Renal pelvis (tissue), 12 donors: ENCODE measurements at places on chromosomes 13 and 19. TPM values are rescaled to one million over a fixed set of nuclear protein-coding genes. Genes with fewer than 3 reads are reported as not detected.
A peak's percentile ranks its signal among the peaks of the same experiment; 100 is the strongest.

DNA sequence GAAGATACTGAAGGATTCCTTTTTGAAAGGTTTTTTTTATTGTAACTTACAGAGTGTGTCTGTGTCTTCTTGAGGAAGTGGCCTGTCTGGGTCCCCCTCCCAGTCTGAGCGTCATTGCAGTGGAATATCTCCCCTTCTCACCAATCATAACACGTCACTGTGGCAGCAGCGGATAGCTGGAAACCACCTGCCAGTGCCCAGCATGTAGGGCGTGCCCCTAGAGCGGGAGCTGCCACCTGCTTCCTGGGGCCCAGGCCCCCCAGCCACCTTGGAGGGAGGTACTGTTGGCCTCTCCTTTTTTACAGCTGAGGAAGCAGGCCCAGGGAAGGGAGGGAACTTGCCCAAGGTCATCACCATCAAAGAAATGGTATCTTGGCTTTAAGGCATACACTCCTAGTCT lies 4.6 kb upstream of the DNM2 start:
- DNase-seq = no peak

GRCh38 chr19:41811036-41811435 lies 14.6 kb downstream of the CEACAM3 start:
- no peak for DNase-seq

DNA sequence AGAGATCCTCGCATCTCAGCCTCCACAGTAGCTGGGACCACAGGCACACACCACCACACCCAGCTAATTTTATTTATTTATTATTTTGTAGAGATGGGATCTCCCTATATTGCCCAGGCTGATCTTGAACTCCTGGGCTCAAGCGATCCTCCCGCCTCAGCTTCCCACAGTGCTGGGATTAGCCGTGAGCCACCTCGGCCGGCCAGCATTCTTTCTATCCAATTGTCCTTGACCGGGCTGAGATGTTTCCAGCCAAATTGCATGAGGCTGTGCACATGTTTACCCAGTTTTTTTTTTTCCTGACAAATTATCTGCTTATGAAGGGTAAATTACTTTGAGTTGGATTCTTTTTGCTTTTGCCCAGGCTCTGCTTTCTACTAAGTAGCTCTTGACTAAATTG lies 28.2 kb downstream of the UNC13A start:
- no peak for DNase-seq

DNA sequence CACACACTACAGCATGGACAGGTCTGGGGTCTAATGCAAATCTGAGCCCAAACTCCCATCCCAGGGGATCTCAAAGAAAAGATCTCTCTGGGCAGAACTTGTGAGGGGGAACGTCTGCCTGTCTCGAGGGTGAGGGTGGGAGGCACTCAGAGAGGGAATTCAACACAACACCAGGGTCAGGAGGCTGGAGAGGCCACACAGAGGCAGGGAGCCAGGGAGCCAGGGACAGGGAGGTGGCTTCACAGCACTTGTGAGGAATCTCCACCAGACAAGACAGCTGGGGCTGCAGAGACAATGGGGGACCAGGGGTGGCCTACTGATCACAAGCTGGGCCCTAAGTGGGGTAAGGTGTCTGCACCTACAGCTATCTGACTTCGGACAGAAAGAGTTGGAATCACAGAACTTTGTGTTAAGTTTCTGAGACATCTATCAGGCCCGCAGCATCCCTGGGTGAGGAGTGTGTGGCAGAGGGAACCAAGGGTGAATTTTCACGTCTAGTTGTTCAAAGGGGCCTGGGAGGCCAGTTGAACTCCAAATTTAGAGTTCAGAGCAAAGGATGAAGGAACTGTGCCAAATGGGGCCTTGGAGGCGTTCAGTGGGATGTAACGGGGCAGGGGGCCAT lies 12.7 kb upstream of the AKAP8L start:
- DNase-seq = no peak

- DNase-seq = no peak
These were observed at the start of gene CD22 for GRCh38 chr19:35328851-35329285. CD22 (plus strand) TSS chr19:35329187; CDS start chr19:35332041, 2,854 bp downstream.

GRCh38 chr19:58385313-58385890 lies 1.7 kb upstream of the RPS5 start:
- DNase-seq = no peak

GRCh38 chr13:44136696-44137268 lies 236.8 kb upstream of the SERP2 start:
- no peak for DNase-seq

GRCh38 chr19:49413348-49413747 lies 9.9 kb downstream of the PTH2 start:
- peak; percentile 86 for DNase-seq

Gene SYNGR4
- 0.88 TPM for polyA plus RNA-seq

Gene CATSPERD
- polyA plus RNA-seq = not detected

Gene ERICH4
- 6.0 TPM for polyA plus RNA-seq

Gene ZNF723
- not detected for polyA plus RNA-seq
